ENCODE measurements at places on chromosomes 1 and 21.

DNA sequence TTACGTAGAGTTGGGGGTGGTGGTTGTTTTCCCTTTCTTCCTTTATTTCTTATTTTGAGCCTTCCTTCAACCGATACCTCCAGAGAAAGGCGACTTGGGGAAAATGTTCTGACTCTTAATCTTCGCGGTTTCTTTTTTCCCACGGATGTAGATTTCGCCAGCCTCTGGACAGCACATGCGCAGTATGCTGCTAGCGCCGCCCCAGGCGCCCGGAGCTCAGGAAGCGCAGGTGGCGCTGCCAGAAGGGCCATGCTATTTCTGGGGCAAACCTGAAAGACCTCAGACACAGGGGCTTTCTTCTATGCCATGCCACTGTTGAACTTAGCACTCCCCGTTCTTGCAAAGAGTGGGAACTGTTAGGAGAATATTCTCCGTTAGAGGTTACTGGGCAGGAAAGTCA lies 392.1 kb downstream of the KIF26B start:
- DNase-seq: no peak

- DNase-seq: no peak
These were observed 23.3 kb downstream of the RBM11 start for GRCh38 chr21:14239281-14239680.

- DNase-seq: no peak
These were observed 437.5 kb upstream of the VAMP3 start for GRCh38 chr1:7333620-7334019.

GRCh38 chr1:208977012-208977411 lies 606.5 kb upstream of the CAMK1G start:
- DNase-seq: no peak

DNA sequence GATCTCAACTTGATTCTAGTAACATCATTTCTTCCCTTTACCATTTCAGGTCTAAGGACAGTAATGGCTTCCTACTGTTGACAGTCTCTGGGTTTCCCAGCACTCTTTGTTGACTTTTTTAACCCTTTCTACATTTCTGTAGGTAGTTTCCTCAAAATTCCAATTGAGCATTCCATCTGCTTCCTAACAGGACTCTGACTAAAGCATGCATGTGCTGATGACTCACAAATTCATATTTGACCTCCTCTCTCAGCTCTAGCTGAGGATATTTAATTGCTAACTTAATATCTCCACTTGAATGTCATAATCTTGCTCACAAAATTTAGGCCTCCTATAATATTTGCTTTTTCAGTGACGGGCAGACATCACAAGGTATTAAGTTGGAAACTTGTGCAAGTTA lies 93.3 kb upstream of the ZNHIT6 start:
- DNase-seq: no peak

DNA sequence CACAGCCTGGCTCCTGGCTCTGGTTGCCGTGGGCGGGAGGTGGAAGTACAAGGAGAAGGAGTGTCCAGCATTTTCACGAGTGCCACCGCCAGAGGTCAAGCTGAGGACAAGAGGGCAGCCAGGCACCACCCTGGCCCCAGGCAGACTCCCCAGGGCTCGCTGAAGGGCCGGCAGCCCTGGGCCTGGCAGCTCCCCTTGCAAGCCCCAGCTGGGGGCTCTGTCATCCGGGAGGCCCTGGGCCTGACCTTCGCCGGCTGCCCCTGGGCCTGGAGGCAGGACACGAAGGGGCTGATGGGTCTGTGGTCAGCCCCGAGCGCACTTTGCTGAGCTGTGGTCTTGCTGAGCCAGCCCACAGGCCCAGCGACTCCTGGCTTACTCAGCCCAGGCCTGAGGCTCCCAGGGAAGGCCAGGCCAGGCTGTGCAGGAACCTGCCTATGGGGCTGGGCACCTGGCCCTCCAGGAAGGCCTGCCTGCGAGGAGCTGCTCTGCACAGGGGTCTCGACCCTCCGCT lies 74.8 kb downstream of the MORN1 start:
- no peak for DNase-seq

GRCh38 chr1:72516826-72517225 lies 234.5 kb upstream of the NEGR1 start:
- DNase-seq: no peak

DNA sequence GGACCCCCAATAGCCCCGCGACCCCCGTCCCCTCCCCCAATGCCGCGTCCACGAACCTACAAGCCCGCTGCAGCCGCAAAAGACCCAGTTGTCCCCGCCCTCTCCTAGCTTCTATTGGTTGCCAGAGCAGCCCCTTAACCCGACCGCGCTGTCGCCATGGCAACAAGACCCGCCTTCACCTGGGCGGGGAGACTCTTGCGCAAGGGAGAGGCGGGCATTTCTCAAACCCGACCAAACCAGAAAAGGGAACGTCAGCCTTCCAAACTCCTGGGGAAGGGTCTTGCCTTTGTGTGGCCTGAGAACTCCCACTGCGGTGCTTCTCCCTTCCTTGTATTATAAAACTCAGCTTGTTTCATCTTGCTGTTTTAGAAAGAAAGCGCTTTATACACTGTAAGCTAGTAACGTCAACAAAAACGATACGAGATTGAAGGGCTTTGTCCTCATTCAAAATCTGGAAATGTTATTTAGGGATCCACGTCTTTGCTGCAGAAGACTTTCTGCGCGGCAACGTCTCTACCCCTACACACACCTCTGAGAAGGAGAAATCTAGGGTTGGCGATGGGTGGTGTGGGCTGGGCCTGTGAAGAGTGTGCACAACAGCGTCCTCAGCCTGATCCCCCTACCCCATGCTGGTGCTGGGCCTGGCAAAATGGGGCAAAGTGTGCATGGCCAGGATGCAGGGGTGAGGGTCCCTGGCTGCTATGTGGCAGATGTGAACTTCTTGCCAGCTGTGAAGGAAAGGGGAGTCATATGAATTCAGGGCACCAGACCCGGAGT lies at the start of gene TMEM9:
TSS of gene TMEM9 (minus strand) at position 86 of the 777 bp plus-strand sequence. CDS start 551 bp downstream, outside the sequence.
- DNase-seq: peak; percentile 97
